CD4-positive, alpha-beta T cell (primary cell): ENCODE measurements at places on chromosomes 7 and 10.
A peak's percentile ranks its signal among the peaks of the same experiment; 100 is the strongest.

DNA sequence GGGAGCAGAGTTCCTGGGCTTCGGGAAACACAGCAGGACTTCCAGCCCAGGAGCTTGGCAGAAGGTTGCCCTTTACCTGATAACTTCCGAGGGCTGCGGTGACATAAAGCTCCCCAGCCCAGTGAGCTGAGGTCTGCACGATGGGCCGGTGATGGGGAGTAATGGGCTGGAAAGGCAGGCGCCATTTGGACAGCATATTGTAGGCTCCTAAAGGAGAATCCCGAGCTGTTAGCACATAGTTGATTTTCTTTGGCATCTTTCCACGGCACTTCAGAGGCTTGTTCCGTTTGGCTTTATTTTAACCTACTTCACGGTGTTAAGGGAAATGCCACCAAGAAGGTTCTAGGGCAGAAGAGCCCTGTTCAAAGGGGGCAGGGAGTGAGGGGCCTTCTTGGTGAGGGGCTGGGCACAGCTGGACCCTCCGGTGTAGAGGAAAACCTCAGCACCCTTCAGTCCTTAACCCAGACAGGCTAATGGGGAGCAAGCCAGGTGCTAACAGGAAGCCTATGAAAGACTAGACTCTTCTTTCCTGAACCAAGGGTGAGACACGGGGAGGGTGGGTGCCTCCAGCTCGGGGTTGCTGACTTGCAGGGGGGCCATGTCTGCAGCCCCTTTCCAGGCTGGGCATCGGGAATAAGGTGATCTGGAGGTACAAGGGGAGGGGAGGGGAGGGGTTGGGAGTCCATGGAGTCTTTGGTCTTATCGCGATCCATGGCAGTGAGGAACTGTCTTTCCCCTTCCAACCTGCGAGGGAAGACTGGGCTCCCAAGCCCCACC is 347.7 kb downstream of the GLRX3 start:
- DNase-seq: no peak

- peak; percentile 29 for DNase-seq
These were observed 15.4 kb downstream of the ACSL5 start for GRCh38 chr10:112389271-112389822.

DNA sequence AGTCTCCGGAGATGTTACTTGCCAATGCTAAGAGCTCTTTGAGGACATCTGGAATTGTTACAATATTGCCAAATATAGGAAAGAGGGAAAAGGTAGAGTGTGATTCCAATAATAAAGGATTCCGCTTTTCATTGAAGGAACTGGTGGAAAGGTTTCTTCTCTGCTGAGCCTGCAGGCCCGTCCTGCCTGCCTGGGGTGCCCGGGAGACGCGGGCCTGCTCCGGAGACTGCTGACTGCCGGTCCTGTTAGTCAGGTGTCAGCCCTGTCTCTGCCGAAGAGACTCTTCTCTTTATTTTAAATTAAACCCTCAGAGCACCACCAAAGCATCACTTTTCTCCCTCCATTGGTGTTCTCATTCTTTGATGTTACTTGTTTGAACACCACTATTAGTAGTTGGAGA is 2.2 kb downstream of the EGFR start:
- DNase-seq: no peak

DNA sequence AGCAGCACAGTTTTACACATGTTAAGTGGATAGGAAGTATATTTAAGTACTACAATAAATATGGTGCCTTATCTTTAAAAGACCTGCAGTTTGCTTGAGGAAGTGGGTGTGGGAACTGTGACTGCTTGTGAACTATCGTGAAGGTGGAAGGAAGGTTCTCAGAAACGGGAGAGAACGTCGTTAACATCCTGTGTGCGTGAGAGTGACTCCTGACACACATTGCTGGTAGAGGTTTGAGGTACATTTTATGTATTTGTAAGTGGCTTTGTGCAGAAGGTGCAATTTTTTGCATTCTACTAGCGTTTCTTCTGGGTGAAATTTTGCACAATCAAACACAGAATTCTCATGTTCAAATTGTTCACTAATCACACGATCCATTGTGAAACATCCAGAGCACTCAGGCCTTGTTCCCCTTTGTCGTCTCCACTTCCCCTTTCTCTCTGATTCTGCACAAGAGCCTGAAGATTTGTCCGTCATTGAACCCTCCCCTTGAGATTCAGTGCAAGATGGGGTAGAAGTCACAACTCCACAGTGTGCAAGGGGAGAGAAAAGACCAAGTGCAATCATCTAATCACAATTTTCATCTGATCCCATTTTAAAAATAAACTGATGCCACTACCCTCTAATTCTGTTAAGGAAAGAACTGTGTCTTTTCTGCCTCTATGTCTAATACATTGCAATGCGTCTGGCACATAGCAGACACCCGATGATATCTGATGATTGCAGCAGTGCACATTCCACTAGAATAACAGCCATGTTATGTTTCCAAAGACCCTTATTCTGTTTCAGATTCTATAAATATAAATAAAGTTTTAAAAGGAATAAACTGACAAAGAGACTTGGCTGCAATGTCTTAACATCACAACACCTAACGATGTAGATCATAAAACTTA is 279.9 kb downstream of the NEBL start:
- DNase-seq: no peak

DNA sequence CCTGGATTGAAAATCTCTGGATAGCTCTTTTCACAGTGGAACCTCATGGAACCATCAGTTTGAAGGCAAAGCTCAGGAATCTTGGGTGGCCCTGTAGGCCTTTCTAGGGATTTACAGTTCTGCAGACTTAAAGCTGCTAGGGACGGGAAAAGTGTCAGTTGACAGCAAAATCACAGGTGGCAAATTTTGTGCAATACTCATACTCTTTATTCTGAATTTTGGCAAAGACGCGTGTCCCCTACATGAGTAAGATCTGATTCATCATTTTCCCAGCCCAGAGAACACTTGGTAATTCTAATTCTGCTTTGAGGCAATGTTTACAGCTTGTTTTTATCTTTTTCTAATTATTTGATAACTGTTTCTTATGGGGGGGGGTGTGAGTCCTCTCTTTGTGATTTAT is 3.6 kb downstream of the LRRC17 start:
- no peak for DNase-seq

GRCh38 chr10:116783011-116783655 is 40.8 kb upstream of the HSPA12A start:
- DNase-seq: no peak
